ENCODE measurements at places on chromosomes 12 and 14.

DNA sequence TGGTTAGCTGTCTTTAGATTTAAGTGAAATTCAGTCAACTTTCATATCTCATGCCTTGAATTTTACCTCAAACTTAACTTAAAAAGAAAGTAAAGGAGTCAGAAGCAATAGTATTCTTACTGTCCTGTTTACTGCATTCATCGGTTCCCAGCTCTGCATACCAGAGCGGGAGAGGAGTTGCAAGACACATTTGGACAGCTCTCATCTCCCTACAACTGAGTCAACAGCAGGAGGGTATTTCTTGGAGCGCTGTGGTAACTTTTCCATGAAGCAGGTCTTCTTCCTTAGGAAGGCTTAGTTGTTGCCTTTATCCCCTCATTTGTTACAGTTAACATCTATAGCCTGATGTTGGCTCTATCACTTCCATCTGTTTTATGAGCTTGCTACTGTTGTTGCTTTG, 65.1 kb downstream of the TRMT5 start:
- no peak for DNase-seq

GRCh38 chr14:32594766-32595165, 265.7 kb downstream of the AKAP6 start:
- DNase-seq: no peak

DNA sequence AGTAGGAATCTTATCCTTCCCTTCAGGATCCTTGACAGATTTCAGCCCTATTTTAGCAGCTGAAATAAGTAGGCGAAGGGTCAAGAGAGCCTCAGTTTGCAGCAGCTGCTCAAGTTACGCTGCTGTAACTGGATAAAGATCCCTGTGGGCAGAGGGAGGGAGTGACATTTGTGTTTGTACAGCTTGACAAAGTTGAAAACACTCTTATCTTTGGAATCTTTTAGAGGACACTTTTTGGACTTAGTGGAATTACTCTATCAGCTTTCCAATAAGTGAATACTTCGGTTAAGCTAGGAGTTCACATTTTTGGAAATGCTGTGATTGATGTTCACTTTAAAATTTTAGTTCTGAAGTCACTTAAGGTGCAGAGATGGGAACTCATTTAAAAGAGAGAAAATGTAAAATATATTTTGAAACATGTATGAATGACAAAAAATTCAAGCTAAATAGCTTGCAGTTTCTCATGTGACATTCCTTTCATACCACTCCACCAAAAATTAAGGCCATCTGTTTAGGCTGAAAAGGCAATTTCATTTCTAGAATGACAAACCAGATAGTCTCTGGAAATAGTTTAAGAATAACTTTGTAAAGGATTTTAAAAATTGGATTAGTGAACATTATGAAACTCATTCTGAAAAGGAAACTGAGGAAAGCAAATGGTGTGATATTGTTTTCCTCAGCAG, 55.2 kb downstream of the SLC38A4 start:
- DNase-seq: no peak

- no peak for DNase-seq
These were observed 268.2 kb upstream of the PLEKHG7 start for GRCh38 chr12:92434607-92435025.

DNA sequence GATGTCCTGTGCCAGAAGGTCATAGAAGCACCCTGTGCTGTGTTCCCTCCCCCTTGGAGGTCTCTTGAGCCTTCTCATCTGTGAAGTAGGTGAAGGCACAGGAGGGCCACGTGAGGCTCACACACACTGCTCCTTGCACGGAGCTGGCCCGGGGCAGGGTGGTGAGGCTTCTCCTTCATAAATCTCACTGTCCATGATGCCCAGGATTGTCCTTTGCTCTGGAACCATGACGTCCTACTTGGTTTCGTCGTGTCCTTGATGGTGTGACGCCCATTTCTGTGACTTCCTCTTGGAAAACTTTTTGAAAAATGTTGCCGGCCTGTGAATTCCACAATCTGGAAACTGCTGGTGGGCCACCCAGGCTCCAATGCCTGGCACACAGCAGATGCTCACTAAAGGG, 34.4 kb downstream of the SH2B3 start:
- DNase-seq: no peak

DNA sequence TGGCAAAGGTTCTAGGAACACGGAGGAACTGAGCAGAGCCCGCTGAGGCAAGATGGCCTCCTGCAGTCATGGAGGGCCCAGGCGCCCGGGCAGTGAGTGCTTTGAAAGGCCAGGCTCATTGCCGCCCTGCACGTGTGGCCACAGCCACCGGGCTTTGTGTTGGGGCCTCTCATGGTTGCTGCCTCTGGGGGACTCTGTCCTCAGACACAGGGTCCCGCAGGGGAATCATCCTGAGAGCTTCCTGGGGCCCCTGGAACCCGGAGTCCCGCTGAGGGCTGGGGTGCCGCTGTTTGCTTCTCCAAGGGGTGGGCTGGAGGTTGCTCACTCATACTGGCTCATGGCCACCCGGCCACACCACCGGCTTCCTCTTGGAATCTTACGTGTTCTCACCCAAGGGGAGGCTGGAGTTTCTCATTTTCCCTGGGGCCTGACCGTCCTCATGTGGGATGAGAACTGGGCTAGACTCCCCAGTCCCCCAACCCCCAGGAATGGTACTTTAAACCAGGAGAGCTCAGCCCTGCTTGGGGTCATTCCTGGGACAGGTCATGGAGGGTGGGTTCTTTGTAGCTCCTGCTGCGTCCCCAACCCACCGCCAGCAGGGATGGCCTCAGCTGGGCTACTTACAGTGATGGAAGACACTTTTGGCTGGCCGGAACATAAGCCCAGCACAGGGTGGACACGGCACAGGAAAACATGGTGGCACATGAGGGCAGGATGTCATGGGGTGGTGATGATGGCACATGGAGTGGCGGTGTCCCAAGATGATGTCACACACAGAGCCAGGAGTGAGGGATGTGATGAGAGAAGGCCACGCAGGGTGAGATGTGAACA, 21.1 kb upstream of the LRTM2 start:
- DNase-seq: no peak

DNA sequence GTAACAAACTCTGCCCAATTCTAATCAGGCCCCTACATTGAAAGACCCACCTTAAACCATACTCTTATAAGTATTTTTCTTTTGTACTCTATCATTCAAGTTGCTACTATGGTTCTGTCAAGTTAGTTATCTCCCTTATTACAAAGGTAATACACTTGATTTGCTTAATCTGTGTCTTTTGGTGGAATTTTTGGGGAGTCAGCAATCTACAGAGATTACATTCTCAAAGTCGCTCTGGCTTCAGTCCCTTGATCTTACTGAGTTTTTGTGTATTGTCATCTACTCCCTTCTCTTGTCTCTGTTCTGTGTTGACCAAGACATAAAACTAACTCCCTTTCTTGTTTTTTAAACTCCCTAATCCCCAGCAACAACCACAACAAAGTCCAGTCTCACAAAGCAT, 353.1 kb downstream of the LRIG3 start:
- DNase-seq: no peak

DNA sequence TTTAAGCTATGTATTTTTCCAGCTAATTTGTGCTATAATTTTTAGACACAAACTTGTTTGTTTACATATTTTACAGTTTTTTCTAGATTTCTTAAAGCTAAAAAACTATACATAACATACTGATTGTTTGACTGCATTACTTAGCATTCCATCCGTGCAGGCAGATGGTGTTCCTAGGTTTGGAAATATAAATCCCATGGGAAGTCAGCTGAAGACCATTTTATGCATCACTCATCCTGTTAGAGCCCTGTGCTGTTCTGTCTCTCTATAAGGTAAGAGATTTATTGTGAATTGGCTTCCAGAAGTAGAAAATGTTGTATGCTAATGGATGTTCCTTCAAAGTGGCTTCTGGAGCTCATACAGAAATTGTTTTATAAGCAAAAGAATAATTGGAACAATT, 31.1 kb downstream of the RMST start:
- DNase-seq: no peak

- DNase-seq: no peak
These were observed 37.4 kb upstream of the OVCH1 start for GRCh38 chr12:29534935-29535334.

DNA sequence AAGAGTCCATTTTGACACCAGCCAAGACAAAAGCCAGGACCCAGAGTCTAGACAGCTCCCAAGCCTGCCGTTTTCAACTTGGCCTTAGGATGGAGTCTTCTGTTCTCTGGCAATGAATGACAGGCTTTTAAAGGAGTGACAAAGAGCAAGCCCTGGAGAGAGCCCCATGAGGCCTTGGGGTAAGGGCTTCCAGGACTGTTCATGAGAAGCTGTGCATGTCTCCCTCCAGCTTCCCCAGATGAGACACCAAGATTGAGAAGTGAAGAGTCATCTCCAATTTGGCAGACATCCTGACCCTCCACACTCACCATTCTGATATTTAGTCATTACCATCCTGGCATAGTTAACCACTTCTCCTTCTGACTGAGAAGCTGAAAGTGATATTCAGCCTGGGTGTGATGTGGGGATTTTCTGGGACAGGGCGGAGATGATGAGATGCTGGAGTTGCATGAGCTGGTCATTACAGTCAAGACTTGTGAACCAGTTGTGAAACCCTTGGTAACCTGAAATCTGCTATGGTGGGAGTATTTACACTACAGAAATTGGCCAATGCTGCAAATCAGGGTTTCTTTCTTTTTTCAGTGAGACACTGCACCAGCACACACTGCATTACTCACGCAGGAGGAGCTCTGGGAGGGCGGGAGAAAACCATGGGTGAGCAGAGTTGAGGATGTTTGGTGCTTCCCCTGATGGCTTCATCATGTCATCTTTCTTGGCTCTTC, 77.8 kb downstream of the VCPKMT start:
- no peak for DNase-seq

- no peak for DNase-seq
These were observed 15.2 kb downstream of the FGFR1OP2 start for GRCh38 chr12:26953447-26953846.

DNA sequence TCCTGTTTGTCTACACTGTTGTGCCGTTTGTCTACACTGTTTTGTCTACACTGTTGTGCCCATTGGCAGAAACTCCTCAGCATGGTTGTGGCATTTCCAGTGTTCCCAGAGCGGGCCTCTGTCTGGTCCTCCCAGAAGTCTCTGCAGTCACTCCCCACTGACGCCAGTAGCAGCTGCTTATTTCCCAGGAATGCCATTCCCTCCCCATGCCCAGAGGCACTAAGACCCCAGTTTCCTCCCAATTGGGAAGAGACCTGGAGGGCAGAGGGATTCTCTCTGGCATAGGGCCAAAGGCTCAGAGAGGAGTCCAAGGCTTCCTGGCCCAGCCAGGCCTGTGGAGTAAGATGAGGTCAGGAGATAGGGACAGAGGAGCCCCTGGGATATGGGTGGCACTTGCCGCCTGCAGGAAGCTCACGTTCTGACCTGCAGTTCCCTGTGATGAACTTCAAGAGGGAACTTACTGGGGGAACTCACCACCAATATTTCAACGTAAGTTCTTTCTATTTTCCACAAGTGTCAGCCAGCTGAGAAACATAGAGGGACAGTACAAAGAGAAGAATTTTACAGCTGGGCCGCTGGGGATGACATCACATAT, 69.1 kb downstream of the TNFAIP2 start:
- DNase-seq: no peak

DNA sequence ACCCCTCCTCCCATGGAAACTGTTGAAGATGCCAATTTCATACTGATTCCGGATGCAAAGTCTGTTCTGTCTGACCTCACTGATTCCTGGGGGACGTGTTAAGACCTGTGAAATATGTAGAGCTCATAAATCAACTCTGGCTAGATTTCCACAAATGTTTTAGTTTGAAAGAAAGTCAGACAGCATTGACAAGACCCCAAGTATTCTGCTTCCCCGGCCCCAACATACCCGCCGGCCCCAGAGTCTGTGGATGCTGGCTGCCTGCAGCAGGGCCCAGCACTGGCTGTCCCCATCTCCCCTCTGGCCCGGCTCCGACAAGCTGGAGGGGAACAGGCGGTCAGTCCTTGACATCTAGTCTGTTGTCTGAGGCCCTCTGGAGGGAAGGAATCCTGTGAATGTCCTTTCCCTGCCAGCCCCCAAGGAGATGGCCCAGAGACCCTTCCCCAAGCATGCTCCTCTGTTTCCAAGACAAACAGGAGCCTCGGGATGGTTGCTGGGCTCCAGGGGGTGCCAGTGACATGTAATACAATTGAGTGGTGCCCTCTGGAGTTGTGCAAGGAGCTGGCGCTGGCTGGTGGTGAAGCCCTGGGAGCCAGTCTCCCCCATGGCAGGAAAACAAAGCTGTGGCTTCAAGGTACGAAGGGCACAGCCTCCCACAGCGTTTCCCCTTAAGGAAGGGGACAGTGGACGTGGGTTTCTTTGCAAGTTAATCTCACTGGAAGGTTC, 22.3 kb downstream of the FBLN5 start:
- DNase-seq: no peak

DNA sequence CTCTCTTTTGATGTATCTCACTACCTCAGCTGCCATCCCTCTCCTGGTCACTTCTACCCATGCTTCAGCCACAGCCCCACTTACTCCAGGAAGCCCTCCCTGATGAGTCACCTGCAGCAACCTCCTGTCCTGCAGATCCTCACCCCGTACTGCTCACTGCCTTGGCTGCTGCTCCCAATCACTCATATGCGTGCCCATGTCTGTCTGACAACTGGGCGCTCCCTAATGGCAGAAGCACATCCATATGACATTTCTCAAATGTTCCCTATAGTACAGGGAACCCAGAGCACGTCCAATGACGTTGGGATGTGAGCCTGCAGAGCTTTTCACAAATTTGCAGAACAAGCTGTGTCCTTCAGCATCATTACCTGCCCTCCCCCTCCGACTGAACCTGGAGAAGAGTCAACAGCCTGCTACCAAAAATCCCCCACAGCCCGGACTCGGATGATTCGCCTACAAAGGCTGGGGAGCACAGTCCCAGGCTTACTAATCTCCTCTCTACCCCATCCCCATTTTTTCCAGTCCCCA, 90.0 kb downstream of the SINHCAF start:
- DNase-seq: no peak

DNA sequence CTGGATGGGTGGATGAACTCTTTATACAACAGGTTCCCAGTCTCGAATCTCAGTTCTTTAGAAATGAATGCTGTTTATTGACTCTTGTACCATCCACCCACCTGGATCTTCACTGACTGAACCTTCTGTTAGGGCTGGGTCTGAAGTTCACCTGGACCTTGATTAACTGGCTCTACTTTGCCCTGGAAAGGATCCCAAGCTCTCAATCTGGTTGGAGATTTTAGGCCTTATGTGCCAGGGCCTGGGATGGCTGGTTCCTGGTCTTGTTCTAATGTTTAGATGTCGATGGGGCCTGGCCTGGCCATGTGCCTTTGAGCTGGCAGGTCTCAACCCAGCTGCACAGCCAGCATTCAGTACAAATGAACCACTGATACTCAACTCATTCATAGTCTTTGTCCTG, 76.5 kb upstream of the MED13L start:
- no peak for DNase-seq

All from HAP-1 (cell line).